ENCODE measurements at places on chromosomes 2 and 18.
A peak's percentile ranks its signal among the peaks of the same experiment; 100 is the strongest.

DNA sequence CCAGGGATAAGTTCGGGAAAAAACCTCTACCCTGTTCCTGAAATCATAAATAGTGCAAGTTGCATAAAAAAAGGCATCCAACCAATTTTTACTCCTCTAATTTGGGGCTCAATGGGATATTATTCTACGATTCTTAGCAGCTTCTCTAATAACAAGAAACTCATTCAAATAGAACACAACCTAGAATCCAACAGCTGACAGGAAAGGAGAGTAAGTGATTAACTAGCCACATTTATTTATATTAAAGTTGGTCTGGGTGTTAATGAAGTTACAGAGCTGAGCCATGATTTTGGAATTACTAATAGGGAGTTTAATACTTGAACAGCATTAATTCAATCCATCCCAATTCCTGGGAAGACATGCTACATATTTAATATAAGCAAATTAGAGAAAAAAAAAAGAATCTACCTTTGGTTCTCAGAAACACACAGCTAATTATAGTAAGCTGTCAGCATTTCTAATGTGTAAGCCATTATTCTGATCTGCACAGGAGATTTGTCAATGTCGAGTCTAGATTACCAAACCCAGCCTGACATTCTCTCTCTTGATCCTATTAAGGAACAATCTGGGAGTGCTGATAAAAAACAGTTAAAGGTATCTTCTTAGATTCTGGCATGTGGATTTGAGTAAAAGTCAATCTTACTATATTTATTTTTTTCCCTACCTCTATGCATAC is 267.7 kb downstream of the NBAS start:
- DNase-seq, result no peak

- no peak for DNase-seq
These were observed 1.6 kb downstream of the SMAD7 start for GRCh38 chr18:48949050-48949605.

- peak; percentile 58 for DNase-seq
These were observed 12.8 kb upstream of the ZNF532 start for GRCh38 chr18:58851856-58852255.

DNA sequence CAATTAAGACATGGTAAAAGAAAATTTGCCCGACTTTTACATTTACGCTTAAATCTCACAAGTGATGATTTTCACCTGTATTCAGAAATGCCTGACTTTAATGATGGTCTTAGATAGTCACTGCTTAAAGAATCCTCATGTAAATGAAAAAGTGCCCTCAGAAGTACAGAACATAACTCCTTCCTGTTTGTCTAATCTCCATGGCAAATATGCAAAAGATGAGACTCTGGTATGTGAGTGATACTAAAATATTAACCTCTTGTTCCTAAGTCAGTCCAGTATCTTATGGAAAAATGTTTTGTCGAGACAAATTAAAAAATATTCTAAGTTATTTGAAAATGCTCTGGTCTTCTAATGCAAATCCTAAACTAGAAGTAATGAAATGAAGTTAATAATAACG is 29.2 kb downstream of the KCTD1 start:
- no peak for DNase-seq

DNA sequence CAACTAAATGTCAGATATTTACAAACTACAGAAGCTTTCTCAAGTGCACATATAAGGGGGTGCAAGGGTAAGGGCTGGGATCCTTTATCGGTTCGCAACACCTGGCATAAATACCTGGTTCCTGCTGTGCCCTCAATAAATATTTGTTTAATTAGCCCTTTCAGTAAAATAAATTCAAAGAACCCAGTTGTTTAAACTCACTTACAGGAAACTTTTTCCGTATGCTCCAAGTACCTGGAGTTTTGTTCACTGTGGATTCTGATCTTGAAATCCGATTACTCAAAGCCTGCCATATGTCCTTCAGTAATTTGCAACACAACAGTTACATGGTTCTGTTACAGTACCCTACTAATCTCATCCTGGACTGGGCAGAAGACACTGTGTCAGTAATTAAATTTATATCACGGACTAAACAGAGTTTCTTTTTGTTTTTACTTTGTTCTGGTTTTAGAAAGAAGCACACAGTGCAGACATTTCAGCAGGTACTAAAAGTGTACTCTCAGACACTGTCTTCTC is 36.9 kb downstream of the TBC1D8 start:
- DNase-seq, result no peak

- no peak for DNase-seq
These were observed 413.6 kb upstream of the KCNH7 start for GRCh38 chr2:163252199-163252598.

DNA sequence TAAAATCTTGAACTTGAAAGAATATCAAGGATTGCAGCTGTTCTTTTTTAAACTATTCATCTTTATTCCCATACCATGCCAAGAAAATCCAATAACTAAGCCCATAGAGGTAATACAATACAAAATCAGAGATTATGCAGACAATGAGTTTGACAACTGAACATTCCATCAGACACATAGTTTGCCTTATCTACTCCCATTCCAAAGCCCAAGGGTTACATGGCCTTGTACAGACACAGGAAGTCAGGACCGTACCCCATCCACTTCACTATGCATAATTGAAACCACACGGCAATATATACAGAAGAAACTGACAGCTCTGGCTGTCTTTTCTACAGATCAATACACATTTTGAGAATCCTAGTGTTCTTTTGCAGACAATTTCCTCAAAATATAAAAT is 181.3 kb downstream of the TMX3 start:
- DNase-seq, result no peak

DNA sequence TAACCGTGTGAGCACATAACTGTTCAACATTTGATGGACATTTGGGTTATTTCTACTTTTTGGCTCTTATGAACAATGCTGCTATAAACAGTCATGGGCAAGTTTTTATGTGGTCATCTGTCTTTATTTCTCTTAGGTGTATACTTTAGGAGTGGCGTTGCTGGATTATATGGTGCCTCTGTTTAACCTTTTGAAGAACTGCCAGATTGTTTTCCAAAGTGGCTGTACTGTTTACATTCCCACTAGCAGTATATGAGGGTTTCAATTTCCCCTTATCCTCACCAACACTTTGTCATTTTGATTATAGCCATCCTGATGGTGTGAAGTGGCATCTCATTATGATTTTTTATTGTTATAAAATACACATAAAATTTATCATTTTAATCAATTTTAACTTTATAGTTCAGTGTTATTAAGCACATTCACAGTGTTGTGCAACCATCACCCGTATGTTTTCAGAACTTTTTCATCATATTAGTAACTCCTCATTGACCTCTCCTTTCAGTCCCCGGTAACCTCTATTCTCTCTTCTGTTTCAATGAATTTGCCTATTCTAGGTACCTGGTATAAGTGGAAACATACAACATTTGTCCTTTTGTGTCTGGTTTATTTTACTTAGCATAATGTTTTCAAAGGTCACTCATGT is 55.4 kb downstream of the EML4 start:
- no peak for DNase-seq

DNA sequence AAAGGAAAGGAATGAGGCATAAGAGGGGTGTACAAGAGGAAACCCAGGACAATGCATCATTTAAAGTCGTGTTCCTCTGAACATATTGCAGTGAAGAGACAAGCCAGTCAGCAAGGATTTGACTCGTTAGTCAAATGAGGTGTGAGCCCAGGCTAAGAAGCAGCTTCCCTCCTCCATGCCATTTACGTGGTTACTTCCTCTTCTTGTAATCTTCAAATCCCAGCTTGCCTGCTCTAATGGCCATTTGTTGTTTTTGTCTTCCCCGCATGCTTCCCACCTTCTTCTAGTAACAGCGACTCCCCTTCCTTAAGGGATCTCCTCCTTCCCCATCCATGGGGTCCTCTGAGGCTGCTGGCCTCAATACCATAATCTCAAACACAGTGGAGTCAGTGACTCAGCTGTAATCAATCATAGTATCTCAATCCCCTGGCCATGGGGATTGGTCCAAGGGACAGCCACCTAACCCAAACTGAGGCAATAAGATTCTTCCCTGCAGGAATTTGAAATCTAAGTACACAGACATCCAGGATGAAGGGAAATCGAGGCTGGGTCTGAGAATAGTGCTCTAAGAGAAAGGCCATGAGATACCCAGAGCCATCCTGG is 37.6 kb downstream of the SLC14A1 start:
- no peak for DNase-seq

GRCh38 chr18:10791169-10791831 is 265.5 kb downstream of the NAPG start:
- DNase-seq, result no peak

- DNase-seq, result no peak
These were observed 9.3 kb downstream of the PSTPIP2 start for GRCh38 chr18:46062781-46063180.

DNA sequence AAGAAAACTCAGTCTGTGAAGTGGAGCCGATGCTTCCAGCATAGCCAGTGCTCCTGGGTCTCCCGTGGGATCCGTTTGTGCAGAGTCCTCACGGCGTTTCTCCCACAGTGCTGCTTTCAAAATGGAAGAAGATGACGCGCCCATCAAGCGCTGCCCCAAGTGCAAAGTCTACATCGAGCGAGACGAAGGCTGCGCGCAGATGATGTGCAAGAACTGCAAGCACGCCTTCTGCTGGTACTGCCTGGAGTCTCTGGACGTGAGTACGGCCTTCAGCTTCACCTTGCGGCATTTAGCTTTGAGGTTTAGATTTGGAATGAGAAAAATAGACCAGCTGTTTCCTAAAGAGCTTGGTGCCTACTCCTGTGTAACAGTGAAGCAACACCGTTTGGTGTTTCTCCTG is 107.0 kb downstream of the RNF144A start:
- DNase-seq, result no peak

DNA sequence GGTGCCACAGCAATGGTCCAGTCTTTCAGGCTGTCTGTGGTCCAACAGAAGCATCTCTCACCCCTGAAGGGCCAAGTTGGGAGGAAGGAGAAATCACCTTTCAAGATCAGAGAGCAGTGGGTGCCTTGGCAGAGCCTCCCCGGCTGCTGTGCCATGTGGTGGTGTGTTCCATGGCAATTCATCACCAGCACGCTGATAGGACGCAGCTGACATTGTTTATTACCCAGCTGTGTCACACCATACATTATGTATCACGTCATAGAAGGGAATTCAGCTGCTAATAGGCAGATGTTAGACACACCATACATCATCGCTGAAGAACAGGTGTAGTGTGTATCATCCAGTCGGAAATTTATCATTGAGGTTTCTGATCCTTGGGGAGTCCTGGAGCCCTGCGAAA is 29.6 kb upstream of the RPL31 start:
- DNase-seq, result no peak

- DNase-seq, result no peak
These were observed 45.2 kb downstream of the SLC8A1 start for GRCh38 chr2:40406485-40407289.

- peak; percentile 87 for DNase-seq
These were observed 175.7 kb upstream of the RND3 start for GRCh38 chr2:150663143-150663542.

GRCh38 chr2:1633092-1633671 is 111.1 kb downstream of the PXDN start:
- DNase-seq, result no peak

DNA sequence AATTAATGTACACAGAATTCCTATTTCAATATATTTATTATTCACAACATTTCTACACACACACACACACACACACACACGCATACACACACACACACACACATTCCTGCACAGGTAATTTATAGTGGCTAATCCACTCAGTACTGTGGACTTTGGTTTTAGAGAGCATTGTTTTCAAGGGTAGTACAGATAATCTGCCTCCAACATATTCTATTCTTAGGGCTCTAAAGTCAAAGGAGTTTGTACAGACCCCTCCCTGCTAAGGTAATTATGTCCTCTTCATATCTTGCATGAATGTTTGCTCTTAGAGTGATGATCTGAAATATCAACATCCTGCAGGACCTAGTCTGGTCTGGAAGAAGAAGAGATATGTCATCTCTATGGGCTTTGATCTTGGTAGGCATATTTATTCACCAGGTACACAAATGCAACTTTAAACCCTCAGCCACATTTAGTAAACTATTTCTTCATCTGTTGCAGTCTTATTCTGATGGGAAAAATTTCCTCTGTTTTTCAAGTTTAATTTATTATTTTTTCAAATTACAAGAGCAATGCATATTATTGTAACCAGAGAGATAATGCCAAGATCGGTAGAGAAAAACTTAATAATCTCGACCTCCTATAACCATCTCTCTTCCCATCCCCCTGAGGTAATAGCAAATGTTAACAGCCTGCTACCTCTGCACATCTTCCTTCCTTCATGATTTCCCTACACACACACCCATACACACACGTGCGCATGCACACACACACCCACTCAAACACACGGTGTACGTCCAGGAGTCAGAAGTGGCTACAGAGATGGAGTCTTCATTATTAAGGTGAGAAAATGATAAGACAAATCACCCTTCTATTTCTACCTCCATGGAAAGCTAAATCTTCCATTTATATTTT is 18.3 kb upstream of the POLE4 start:
- no peak for DNase-seq

GRCh38 chr18:47100212-47100831 is 50.0 kb downstream of the HDHD2 start:
- DNase-seq, result peak; percentile 41

DNA sequence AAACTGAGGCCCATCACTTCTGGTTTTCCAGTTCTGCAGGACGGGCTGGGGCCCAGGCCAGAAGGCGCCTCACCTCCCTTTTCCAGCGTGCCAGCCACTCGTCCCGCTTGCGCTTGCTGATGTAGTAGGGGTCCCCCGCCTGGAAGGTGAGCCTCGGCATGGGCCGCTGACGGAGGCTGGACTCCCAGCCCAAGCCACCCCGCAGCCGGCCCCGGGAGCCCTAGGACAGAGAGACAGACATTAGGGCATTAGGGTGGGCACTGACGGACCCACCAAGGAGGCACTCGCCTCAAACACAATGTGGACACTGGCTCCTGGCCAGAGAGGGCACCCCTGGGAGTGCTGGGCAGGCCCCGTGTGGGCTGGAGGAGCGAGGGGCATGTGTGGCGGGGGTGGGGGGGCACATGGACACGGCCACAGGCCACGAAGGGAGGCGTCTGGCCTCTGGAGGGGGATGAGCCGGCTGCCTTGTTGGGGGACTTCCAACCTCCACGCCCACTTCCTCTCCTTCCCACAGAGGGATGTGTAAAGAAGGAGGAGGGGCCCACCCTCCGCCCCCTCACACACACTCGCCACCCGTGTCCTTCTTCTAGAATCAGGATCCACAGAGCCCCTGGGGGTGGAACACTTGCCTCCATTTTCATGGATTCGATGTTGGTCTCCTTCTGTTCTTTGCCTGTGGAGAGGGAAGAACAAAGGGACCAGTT is 66.7 kb downstream of the DNMT3A start:
- DNase-seq, result peak; percentile 24

- DNase-seq, result peak; percentile 43
These were observed 150.8 kb downstream of the CCDC85A start for GRCh38 chr2:56334622-56335021.

DNA sequence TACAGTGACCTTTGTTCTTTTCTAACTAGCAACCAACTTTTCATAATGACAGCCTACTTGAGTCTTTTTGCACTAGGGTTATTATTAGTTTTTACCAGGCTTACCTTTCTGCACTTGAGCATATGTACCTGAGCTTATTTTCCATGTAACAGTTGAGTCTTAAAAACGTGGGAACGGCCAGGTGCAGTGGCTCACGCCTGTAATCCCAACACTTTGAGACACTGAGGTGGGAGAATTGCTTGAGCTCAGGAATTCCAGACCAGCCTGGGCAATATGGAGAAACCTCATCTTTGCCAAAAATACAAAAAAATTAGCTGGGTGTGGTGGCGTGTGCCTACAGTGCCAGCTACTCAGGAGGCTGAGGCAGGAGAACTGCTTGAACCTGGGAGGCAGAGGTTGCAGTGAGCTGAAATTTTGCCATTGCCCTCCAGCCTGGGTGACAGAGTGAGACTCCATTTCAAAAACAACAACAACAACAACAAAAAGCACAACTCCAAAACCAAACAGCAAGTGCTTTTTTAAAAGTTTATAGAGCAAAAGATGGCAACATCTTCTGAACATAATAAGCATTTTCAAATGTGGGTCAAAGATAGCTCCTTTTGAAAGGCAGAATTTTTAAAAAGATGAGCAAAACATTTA is 57.1 kb upstream of the CD28 start:
- no peak for DNase-seq

All from astrocyte (in vitro differentiated cells and primary cell).